GM18507 (cell line): ENCODE measurements at places on chromosomes 3 and 15.

DNA sequence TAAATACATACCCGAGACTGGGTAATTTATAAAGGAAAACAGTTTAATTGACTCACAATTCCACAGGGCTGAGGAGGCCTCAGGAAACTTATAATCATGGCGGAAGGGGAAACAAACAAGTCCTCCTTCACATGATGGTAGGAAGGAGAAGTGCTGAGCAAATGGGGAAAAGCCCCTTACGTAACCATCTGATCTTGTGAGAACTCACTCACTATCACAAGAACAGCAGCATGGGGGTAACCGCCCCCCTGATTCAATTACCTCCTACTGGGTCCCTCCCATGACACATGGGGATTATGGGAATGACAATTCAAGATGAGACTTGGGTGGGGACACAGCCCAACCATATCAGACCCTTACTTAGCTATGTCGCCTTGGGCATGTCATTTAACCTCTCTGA, 27.7 kb downstream of the SCG3 start:
- DNase-seq, result no peak

GRCh38 chr3:18066899-18067582, 324.6 kb upstream of the TBC1D5 start:
- DNase-seq, result no peak

GRCh38 chr3:43902415-43902814, 211.7 kb downstream of the ABHD5 start:
- DNase-seq, result no peak

- DNase-seq, result no peak
Observed at GRCh38 chr3:45056608-45057301, 30.7 kb downstream of the CLEC3B start.

DNA sequence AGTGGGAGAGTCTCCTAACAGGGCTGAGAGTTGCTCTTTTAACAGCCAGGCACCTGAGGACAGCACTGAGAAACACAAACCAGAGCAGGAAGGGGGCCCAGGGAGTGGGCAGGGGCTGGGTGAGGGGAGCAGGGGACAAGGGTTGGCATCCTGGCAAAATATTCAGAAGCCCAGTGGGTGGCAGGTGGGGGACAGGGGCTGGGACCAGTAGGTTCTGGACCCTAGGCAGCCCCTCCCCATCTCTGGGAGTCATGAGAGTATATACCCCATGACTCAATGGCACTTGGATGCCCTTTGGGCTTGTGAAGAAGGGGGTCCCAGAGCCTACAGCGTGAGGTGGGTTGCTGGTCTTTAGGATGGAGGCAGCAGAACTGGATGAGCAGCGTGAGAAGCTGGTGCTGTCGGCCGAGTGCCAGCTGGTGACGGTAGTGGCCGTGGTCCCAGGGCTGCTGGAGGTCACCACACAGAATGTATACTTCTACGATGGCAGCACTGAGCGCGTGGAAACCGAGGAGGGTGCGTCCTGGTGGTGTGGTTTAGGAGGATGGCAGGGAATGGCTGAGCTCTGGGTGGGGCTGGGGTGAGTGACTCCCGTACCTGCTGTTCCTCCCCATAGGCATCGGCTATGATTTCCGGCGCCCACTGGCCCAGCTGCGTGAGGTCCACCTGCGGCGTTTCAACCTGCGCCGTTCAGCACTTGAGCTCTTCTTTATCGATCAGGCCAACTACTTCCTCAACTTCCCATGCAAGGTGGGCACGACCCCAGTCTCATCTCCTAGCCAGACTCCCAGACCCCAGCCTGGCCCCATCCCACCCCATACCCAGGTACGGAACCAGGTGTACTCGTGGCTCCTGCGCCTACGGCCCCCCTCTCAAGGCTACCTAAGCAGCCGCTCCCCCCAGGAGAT, 24.2 kb downstream of the NBEAL2 start:
- DNase-seq, result no peak

DNA sequence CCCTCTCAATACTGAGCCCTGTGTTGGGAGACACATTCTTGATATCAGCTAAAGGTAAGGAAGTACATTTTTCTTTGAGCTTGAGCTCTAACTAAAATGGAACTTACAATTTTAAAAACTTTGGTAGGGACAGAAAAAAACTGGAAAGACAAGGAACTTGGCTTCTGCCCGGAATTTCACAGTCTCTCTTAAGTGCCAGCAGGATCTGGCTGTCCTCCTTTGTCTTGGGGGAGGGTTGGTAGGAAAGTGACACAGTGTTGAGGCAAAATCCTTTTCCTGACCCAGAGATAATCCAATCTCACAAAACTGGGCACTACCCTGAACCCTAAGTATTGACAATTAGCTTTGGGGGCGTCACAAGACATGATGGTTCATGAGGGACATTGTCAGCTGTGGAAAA, 45.3 kb downstream of the ZPLD1 start:
- DNase-seq, result no peak

- no peak for DNase-seq
Observed at GRCh38 chr3:144301863-144302262, 330.2 kb downstream of the DIPK2A start.

DNA sequence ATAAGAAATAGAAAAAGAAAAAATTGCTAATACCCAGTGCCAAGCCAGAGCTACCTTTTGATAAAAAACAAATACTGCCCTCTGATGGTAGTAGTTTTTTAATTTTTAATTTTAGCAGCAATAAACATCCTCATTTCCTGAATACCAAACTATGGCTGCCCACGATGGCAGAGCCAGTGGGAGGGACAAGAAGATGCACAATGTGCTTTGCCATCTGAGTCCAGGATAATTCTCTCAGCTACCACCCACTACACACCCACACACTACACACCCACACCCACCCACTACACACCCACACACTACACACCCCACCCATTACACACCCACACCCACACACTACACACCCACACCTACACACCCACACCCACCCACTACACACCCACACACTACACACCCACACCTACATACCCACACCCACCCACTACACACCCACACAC, 17.8 kb downstream of the CEP19 start:
- no peak for DNase-seq

DNA sequence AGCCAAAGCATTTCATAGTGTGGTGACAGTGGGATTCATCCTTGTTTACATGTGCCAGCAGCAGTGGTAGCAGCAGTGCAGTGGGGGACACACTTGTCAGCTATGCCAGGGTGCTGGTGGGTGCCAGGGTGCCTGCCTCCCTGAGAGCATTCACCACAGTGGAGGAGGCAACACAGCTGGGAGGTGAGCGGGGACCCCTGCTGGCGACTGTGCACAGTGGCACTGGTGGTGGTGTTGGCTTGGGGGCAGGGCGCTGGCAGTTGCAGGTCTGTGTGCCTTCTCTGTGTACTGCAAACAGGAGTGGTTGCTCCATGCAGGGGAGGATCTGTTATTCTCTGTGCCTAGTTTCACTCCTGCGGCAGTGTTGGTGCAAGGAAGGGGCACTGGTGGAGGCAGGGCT, 41.2 kb downstream of the CEP63 start:
- no peak for DNase-seq

DNA sequence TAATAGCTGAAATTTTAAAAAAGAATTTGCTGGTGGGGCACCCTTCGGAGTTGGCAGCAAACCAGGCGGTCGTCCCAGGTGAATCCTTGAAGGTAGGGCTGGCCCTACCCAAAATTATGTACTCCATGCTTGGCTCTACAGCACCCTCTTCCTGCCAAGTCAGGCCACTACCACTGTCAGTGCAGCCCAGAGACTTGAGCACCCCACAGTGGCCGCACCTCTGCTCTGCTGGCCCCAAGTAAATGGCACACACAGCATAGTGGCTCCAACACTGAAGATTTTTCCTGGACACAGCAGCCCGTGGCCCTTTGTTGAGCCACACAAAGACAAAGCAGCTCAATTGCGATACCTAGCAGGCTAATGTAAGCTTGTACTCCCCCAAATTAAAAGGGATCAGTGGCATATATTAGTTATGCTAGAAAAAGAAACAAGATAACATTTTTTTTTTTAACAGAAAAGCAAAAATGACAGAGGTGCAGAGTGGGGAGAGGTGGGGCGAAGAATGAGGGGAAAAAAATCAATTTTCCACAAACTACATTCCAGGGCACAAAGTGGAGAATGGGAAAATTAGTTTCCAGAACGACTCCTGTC, 250.5 kb downstream of the UACA start:
- DNase-seq, result no peak

- no peak for DNase-seq
Observed at GRCh38 chr3:71443332-71443731, 140.2 kb downstream of the FOXP1 start.

- DNase-seq, result peak; percentile 55
Observed at GRCh38 chr15:89399238-89400115, 64.9 kb upstream of the POLG start.

DNA sequence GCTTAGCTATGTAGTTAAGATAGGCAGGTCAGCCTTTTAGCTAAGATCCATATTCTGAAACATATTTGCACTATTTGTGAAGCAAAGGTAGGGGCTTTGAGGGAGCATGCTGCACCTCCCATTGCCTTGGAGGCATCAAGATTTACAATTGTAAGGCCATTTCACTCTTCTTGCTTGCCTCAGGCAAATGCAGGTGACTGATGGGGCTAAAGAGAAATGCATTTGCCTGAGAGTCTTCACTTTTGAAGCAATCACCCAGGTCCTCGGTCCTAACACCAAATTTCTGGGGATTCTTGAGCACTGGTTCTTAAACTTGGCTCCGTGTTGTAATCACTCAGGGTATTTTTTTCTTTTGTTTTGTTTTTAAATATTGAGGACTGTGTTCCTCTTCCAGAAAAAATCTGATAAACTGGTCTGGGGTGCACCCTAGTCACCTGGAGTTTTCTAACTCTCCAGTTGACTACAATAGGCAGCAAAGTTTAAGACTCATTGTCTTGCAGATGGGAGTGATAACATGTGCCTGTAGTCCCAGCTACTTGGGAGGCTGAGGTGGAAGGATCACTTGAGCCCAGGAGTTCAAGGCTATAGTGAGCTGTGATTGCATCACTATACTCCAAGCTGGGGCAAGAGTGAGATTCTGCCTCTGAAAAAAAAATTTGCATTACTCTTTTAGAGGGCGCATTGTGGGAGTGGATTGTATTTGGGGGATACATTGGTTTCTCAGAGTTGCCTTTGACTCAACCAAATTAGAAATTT, 68.1 kb downstream of the EOMES start:
- DNase-seq, result no peak

DNA sequence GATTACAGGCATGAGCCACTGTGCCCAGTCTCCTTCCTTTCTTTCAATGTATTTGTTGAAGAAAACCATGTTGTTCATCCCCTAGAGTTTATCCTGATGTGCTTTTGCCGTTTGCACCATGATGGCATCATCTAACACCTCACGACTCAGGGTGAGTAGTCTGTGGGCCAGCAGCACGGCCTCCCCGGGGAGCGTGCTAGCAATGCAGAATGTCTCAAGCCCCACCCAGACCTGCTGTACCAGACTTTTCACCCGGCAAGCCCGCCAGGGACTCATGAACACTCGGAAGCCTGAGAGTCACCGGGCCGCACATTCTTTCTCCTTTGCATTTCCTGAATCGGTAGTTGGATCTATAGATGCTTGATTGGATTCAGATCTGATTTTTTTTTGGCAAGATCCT, 64.6 kb downstream of the RPN1 start:
- DNase-seq, result no peak

- no peak for DNase-seq
Observed at GRCh38 chr15:77671362-77672056, 38.8 kb upstream of the LINGO1 start.

DNA sequence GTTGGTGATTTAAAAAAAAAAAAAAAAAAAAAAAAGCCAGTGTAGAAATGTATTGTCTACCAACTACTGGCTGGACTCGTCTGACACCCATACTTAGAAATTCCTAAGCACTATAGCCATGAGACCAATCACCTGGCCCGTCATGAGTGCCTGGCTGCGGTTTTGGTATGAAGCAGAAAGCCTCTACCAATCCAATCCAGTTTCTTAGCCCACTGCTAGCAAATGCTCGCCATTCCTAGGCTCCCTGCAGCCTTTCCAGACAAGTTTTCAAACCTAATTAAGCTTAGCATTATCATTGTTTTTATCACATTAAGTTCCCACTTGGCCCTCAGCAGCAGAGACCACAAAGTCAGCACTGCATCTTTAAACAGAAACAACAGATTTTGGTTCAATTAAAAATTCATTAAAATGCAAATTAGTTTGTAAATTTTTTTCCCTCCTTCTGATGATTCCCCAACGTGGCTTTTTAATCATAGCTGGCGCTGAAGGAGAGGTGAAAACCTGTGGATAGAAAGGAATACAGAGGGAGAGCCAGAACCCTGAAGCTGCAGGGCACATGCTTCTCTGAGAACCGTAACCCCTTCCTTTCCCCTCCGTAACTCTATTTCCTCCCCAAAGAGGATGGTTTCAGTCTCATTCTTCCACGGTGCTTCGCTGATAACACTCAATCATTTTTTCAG, 32.2 kb upstream of the ST8SIA2 start:
- no peak for DNase-seq

DNA sequence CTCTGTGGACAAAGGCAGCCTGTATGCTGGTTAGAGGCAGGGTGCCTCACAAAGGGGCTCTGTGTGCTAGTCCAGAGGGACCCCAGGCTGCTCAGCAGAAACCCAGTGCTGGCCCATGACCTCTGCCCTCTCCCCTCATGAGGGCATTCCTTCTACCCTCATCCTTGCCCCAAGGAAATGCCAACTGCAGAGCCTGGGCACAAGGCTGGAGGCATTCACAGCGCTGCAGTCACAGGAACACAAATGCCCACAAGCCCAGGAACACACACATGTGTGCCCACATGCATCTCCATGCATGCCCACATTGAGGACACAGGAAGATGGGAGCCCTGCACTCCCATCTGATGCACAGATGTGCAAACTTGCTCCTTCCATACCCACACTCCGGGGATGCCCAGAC, 3.8 kb downstream of the INKA1 start:
- DNase-seq, result no peak

DNA sequence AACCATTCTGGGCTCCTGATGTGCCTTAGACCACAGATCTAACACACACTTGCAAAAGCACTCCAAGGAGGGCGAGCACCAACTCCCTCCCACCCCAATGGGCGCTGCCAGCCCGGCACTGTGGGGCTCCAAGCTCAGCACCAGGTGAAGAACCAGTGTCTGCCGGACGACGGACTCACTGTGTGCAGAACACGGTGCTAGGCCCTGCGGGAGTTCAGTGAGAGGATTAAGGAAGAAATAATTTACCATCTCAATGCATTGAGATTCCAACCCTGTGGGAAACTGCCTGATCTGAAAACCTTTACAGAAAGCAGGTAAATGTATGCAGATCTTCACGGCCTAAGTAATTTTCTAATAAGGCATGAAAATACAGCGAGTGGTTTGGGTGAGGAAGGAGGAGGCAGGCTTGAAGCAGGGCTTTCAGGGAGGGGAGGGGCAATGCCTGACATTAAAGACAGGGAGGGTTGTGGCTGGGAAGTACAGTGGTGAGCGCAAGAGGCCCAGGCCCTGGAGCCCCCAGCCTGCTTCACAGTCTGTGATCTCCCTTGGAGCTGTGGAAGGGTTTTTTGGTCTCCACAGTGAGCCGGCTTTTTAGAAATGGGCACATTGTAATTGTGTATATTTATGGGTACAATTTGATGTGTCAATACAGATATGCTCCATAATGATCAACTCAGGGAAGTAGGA, 35.6 kb upstream of the CHRNB4 start:
- DNase-seq, result no peak

DNA sequence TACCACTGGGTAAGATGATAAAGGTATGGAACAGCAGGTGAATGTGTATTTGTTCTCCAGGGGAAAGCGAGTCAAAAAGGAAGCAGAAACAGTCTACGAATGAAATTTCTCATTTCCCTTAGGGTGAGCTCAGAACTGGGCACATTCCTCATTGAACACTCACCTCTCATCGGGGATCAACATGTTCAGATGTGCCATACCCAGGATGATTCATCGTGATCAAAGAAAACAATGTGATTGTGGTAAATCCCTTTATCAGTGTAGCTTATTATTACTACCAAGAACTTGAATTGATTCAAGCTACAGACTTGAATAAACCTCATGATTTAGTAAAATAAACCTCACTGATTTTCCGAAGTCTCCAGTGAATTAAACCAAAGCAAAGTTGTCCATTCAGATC, 72.1 kb downstream of the GJD2 start:
- DNase-seq, result no peak
